ENCODE measurements at places on chromosomes 3 and 15.

- DNase-seq: no peak
These were observed 429.4 kb upstream of the PROK2 start for GRCh38 chr3:72214066-72214951.

DNA sequence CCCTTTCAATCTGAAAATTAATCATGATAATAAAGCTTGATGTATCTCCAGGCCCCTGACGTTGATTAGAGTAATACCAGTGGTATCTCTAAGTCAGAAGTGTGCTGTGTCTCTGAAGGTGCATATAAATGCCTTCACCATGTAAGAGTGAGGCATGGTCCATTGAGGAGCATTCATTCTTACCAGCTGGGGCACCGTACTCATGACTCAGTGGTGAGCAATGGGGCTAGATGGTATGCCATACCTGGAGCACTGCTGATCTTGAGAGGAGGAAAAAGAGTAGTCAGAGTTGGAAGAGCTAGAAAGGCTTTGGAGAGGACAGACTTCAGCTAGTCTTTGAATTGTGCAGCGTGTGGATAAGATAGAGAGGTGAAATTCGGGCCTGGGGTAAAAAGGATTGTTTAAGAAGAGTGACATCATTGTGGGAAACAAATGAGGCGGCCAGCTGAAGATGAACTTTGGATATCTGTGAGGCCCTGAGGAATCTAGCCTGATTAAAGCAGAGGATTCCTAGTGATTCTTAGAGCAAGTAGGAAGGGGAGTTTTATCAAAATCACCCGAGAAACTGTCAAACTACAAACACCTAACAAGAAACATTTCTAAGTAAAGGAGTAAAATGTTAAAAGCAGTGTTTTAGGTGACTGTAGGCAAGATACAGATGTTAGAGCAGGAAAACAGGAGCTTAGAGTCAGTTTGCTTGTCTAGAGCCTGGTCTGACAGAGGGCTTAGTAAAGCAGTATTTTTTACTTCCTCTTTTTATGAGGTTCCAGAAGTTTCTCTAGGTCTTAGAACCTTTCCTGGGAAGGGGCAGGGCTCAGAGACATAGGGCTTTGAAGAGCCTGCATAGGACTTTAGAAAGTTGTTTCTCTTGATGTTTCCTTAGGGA lies 13.6 kb downstream of the TMOD3 start:
- no peak for DNase-seq

- no peak for DNase-seq
These were observed 1101.4 kb downstream of the ROBO1 start for GRCh38 chr3:78666470-78666800.

DNA sequence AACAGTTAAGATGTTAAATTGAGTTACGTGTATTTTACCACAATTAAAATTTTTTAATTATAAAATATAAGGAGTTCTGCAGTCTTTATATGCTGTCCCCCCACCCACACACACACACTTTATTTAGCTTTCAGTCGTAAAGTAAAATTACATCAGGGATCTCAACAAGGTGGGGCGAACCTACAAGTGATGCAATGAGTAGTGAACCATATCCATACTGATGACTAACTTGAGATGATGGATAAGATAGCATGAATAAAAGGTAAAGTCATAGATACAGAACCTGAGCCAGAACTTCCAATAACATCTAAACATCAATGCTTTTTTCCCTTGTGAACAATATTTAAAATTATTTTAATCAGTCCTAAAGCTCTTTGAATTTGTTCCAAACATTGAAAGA lies 77.2 kb downstream of the VPS13C start:
- DNase-seq: no peak

- DNase-seq: no peak
These were observed 75.7 kb downstream of the EFL1 start for GRCh38 chr15:82186719-82187406.

DNA sequence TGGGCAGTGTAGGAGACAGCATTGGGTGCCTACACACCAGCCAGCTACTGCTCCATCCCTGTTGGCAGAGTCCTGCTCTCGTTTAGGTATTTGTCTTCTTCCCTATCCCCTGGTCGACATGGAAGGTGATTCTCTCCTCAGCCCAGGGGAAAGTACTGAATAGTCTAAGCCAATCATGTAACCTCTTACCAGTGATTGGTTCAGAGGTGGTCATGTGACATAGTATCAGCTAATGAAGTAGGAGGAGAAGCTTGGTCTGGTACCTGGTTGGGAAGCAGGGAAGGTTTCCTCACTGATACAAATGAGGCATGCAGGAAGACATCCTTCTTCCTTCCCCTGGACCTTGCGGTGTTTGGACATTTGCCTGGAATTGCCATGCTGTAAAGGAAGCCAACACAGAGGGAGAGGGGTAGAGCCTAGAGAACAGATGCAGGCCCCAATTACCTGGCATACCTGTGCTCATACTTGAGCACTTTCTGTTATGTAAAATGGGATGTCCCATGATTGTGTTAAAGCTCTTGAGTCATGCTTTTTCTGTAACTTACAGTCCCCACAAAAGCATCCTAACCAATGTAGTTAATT lies 32.7 kb upstream of the RASGRP1 start:
- no peak for DNase-seq

DNA sequence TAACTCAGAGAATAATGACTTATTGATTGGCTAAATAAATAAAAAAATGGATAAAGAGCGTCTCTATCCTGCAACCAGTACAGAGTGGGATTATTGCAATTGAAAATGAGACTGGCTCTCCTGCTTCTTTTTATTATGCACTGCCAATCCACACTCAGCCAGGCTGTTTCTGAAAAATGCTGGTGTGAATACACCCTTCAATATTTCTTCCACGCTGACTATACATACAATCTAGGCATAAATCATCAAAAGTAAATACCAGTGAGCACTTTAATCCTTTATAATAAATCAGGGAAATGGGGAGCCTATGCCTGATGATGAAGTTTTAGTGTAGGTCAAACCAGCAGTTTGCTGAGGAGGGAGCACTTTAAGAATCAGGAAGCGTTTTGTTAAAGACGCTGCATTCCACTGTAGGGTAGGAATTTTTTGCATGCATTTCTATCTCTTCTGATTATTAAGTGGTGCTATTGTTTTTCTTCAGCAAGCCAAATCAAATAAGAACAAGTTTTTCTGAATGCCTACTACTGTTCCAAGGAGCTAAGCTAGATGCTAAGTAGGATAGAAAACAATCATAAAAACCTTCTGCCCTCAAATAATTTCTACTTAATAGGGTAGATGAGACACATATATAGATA lies 781.5 kb downstream of the TBL1XR1 start:
- DNase-seq: no peak

DNA sequence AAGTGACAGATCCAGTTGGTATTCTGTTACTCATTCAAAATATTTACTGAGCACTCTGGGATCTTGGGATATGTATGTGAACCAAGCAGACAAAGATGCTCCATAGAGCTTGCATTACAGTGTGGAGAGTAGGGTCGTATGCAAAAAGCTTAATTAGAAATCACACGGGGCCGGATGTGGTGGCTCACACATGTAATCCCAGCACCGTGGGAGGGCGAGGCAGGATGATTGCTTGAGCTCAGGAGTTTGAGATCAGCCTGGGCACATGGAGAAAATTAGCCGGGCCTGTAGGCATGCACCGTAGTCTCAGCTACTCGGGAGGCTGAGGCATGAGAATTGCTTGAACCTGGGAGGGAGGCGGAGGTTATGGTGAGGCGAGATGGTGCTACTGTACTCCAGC lies 68.7 kb upstream of the MB21D2 start:
- DNase-seq: no peak

DNA sequence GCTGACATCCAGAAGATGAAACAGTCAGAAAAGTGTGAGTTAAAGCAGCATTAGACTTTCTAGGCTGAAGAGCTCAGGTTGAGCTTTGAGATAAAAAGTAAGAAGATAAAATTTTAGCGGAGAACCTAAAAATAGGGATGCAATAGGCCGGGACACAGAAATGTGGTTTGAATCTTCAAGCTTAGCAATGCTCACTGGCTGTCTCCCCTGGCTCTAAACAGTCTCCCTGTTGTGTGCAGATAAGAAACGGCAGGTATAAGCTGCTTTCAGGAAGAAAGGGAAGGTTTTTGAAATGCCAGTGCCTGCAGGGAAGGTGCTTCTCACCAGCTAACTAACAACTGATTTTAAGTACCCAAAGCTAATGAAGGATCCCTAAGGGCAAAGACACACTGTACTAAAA lies 718.7 kb upstream of the SGO1 start:
- DNase-seq: no peak

- DNase-seq: no peak
These were observed 60.0 kb upstream of the SMAD3 start for GRCh38 chr15:67005294-67005996.

- DNase-seq: no peak
These were observed 42.4 kb upstream of the RHO start for GRCh38 chr3:129485721-129486663.

- DNase-seq: no peak
These were observed 18.7 kb downstream of the TRPM1 start for GRCh38 chr15:31082771-31083369.

- no peak for DNase-seq
These were observed 449.6 kb downstream of the MECOM start for GRCh38 chr3:169213956-169214355.

DNA sequence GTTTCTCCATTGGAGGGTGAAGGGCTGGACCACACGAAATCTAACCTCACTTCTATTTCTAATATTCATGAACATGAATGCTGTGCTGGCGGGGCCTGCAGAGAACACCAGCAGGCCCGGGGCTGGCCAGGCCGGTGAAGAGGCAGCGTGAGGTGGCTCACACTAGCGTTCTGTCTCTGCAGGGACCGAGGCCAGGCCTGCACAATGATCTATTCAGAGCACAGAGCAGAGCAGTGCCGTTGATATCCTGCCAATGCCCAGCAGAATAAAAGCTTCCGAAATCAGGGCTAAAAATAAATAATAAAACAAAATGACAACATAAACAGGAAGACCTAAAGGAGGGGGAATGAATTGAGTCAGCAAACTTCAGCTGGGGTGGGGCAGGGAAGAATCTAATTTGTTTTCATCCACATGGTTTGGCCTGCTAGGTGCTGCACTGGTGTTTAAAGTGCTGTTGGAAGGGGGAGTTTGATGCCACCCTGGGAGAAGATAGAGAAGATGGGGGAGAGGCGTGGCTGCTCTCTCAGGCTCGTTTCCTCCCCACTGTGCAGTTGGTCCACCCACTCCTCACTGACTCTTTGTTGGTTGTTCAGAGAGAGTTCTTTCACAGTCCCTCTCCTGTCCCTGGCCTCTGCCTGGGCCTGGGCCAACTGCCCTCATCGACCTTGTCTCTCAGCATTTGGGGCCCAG lies 837.1 kb downstream of the AGBL1 start:
- DNase-seq: no peak

DNA sequence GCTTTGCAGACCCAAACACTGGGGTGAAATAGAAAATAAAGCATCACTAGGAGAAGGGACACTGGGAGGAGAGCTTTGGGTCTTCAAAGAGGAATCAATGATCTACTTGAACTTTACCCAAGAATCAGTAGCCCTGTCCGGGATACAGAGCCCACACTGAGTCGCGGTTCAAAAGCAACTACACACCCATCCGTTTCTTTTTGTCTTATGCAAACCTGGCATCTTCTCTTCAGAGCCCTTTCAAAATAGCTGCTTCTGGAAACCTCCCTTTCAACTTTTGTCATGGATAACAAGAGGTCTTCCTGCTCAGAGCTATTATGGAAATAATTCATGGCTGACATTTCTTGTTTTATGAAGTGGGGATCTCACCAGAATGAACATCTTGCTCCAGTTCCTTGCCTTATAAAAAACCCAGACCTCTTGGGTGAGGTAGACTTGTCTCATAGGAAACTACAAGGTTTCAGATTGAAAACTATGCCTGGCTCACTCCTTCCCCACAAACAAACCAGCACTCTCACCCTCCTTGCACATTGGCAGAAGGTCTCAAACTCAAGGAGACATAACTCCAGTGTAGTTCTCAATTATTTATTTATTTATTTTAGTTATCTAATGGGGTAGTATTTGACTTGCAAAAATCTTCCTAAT lies 115.1 kb upstream of the ARHGEF3 start:
- no peak for DNase-seq

- no peak for DNase-seq
These were observed 22.6 kb downstream of the WHAMM start for GRCh38 chr15:82831894-82832600.

DNA sequence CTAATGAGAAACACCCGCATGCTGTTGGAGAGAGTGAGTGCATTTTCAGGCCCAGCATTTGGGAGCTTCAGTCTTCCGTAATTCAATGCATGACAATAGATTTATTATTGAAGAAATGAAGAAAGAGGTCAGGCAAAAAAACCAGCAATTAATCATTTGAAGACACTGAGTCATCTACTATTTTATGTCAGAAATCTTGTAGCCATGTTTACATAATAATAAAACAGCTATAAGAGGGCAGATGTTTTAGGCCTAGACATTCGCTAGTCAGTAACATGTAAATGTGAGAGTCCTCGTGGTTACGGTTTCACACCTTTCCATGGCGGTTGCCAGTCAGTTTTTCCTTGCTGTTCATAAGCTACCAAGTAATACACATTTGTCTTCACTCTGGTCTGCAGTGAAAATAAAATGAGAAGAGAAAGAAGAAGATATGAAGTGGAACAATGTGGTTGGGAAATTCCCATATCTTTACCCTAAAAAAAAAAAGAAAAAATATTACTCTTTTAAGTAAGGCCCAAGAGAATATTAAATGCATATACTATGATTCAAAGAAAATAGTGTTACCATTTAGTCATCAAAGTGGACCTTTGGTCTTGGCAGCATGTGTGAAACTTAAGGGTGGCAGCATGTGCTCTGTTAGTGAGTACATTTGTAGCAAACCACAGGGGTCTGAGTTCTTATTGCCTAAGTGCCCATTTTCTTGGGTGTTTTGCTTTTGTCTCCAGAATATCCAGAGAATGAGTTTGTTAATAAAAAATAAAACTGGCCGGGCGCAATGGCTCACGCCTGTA lies 140.5 kb upstream of the TBL1XR1 start:
- peak; percentile 39 for DNase-seq

DNA sequence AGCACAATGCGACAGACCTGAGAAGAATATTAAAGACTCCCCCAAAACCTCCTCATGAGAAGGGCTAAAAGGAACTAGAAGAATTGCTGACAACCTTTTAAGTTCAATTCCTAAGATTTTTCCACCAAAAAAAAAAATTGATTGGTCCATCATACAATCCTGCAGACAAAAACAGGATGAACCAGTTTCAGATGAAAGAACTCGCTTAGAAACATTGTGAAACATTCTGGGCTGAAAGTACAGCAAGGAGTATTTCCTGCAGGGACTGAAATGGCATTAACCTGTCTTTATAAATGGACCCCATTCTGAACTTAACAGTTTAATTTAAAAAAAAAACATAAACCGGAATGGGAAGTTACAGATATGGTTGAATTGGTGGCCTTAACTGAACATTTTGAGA lies 96.0 kb upstream of the FAM174B start:
- no peak for DNase-seq

- no peak for DNase-seq
These were observed 328.0 kb upstream of the MANF start for GRCh38 chr3:51057121-51057520.
